ENCODE measurements at places on chromosomes 3 and 15. TPM values are rescaled to one million over a fixed set of nuclear protein-coding genes. Genes with fewer than 3 reads are reported as not detected.

Gene FYCO1
- 5.3 TPM for total RNA-seq

Gene TRPM7
- 24.0 TPM for total RNA-seq

Gene PLSCR5
- total RNA-seq: not detected

Gene TEX264
- 69.1 TPM for total RNA-seq

Gene TMEM158
- total RNA-seq: 25.6 TPM

Gene C3orf80
- 2.1 TPM for total RNA-seq

Gene PTPRG
- 2.8 TPM for total RNA-seq

Gene ERICH6
- total RNA-seq: not detected

Gene MYO5C
- 5.5 TPM for total RNA-seq

Data from A549 treated with RU486 at 1 μM for 4 hours (cell line).